SK-N-MC (cell line): ENCODE measurements at places on chromosomes 3 and 15.

DNA sequence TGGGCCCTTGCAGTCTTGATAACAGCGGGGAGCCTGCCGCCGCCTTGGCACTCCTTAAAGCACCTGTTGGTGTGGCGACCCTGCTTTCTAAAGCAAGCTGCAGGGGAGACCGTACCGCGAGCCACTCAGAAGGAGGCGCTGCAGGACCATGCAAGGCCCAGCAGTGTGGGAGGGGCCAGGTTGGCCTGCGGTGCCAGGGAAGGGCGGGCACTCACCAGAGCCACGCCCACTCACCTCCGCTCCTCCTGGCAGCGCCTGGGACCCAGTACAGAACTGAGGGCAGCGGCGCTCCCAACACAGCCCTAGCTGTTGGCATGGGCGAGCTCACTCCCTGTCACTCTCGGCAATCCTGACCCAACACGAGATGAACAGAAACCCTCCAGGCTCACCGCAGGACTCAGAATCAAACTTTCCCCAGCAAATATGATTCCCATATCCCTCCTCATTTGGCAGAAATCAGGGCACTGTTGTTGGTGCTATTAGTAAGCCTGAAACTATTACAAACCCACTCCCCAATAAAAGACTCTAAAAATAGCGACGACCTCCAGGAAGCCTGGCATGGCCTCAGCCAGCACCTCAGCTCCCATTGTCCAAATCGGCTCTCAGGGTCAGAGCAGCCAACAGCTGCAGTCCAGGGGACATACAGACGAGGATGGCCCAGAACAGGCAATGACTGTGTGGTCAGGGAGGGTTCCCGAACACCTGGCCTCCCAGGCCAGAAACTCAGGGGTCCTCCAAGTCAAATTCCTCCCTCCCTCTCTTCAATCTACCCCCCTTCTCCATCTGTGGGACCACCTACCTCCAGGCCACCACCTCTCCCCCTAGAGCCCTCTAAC lies 77.2 kb downstream of the TBC1D2B start:
- no peak for DNase-seq

- DNase-seq = no peak
Observed at GRCh38 chr3:99878005-99878404, 60.3 kb downstream of the CMSS1 start.

DNA sequence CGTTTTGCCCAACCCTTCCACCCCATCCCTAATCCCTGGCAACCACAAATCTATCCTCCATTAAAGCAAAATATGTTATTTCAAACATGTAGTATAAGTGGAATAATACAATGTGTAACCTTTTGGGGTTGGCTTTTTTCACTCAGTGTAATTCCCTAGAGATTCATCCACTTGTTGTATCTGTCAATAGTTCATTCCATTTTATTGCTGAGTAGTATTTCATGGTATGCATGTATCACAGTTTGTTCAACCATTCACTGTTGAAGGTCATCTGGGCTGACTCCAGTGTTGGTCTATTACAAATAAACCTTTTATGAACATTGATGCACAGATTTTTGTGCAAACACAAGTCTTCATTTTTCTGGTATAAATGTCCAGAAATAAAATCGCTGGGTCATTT lies 38.8 kb downstream of the BSN start:
- no peak for DNase-seq

DNA sequence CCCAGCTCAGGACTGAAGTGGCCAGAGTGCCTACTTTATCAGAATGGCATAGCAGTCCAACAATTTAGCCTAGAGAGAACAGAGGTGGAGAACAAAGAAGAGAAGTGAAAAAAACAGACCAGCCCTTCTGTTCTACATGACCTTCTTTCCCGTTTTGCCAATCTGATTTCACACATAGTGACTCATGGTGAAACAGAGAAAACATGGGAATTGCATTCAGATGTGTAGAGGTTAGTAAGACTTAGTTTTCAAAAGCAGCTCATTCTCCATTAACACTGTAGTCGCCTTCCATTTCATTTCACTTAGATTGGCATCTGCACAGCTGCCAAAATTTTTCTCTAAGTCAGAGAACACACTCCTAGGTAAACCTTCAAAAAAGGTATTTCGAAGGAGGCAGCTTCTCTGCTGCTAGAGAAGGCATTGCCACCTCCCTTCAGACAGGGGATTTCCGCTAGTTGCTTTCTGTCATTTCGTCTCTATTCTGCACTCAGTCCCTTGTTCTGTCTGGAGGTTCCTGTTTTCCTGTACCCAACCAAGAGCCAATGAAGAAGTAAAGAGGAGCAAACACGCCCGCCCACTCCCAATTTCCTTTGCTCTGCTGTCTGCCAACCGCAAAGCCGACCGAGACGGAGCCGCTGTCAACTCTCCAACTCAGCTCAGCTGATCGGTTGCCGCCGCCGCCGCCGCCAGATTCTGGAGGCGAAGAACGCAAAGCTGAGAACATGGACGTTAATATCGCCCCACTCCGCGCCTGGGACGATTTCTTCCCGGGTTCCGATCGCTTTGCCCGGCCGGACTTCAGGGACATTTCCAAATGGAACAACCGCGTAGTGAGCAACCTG lies at the start of gene ARL6IP5:
Gene ARL6IP5, plus strand, starts transcription at position 612 of the 842 bp plus-strand sequence. Its CDS starts 111 bp downstream, at position 723.
- DNase-seq = peak; percentile 40

- no peak for DNase-seq
Observed at GRCh38 chr3:62479326-62479725, 106.0 kb upstream of the FEZF2 start.
